ENCODE measurements at places on chromosomes 2 and 18.

- no peak for DNase-seq
Observed at GRCh38 chr2:216696321-216696720, 972 bp upstream of the IGFBP5 start.

- DNase-seq = no peak
Observed at GRCh38 chr18:3054780-3055179, 41.8 kb upstream of the LPIN2 start.

- DNase-seq = no peak
Observed at GRCh38 chr2:234533626-234534025, 36.7 kb upstream of the ARL4C start.

GRCh38 chr2:158688721-158689120, 106.4 kb upstream of the DAPL1 start:
- no peak for DNase-seq

DNA sequence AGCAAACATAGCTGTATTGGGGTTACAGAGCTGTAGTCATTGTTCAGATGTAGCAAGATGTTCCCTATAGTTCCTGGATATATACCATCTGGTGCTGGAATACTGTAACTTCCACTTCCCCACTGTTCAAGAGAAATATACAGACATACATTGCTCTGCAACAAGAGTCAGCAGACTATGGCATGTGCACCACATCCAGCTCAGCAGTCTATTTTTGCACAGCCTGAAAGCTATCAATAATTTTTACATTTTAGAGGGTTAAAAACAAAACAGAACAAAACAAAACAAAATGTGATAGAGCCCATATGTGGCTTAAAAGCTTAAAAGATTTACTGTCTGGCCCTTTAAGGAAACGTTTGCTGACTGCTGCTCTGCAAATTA, 31.8 kb upstream of the VIT start:
- no peak for DNase-seq

DNA sequence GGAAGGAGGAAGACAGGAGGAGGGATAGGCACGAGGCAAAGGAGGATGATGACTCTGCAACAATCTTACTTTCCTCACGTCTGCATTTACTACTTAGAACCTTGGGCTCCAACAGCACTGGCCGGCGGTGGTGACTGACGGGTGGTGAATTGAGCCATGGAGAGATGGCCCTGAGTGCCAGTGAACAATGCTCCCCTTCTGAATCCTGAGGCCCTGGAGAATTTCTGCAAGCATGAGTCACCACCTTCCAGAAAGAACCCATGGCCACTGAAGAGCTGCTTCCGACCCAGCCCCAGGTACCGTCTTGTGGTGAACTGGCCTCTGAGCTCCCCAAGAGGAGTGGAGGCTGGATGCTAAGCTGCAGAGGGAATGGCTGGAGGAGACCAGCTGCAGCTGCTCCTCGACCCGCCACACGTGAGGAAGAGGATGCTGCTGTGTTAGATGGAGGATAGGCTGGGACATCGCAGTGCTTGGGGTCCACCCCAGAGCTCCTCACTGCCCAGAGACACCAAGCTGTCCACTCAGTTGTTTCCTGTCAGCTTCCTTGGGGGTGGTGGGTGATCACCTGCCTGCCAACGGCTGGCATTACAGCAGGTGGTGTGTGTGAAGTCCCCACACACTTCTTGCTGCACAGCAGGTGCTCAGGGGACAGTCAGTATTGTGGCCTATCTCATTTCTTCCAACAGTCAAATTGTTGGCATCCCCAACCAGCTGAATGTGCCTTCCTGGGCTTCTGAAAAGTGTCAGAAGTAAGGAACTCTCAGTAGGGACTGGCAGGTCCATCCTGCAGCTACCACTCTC, 186.5 kb upstream of the ID2 start:
- DNase-seq = no peak

DNA sequence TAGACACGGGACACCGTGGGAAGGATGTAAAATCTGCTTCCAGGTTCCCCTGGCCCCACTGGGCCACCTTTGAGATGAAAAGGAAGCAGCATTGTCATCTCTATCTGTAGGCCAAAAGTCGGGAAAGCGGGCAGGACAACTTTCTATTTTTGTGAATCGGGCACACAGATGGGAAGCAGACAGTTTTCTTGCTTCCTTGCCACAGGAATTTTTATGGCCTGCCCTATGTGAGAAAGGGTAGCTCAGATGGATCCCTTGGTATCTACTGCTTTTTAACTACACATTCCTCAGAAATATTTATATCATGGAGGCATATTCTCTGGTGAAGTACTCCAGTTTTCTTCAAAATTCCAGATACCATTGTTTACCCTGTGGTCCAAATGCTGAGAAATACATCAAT, 735.5 kb downstream of the CBLN2 start:
- no peak for DNase-seq

- DNase-seq = no peak
Observed at GRCh38 chr2:101743288-101743687, 45.8 kb downstream of the MAP4K4 start.

DNA sequence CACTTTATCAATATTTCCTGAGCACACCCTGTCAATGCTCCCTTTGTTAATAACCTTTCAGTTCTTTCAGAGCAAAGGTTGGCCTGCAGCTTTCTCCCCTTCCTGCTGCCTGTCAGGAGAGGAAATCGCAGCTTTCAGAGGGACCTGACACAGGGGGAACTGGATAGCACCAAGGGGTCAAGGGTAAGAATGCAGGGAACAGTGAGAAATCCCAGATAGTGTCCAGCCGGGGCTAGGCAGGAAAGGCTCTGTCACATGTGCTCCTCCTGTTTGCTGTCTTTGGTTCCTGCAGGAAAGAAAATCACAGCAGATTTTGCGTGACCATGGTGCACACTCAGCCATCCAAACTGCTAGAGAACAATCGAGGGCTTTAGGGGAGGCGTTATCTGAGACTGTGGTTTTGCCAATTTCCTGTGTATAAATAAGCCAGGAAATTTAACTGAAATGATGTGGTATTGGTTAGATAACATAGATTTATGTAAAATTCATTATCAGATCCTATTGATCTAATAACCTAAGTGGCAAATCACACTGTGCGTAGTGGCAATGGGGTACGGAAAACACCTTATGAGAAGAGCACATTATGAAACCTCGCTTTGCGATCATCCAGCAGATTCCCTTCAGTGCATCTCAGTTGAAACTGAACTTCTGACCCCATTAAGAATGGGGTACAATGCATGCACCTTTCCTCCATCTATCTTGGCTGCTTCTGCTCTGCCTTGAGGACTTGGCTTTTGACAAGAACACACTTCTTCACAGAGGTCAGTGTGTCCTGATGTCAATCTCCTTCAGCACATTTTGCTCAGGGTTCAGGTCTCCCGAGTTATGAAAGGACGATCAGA, 178.0 kb downstream of the ICOS start:
- DNase-seq = no peak

DNA sequence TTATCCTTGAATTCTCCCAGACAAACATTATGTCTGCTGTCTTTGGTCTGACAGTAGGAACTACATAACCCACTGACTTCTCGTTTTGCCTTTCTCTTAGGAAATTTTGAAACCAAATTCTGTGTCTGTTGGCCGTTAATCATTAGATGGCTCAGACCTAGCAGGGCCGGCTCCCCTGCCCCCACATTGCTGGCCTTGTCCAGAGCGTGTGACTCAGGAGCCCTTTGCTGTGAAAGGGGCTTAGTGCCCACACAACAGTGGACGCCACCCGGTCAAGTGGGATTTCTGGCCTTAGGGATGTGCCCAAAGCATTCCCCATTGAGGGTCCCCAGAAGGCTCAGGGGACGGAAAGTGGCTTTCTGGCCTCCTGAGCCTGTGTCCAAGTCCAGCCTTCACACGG, 137.5 kb downstream of the CTIF start:
- DNase-seq = no peak

- no peak for DNase-seq
Observed at GRCh38 chr2:172953411-172953810, 122.2 kb upstream of the MAP3K20 start.

- no peak for DNase-seq
Observed at GRCh38 chr2:20992201-20992711, 51.6 kb downstream of the APOB start.

GRCh38 chr2:18154812-18155211, 276.3 kb downstream of the KCNS3 start:
- no peak for DNase-seq

DNA sequence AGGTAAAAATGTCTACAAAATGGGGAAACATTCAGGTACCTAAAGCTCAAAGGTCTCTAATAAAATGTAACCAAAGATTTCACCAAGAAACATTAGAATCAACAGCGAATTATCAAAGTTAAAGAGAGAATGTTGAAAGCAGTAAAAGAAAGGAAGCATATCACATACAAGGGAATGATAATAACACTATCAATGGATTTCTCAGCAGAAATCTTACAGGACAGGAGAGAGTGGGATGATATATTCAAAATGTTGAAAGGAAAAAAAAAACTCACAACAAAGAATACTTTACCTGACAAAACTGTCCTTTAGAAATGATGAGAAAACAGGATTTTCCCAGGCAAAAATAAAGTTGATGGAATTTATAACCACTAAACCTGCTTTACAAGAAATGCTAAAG, 591.2 kb upstream of the POU3F3 start:
- no peak for DNase-seq

- DNase-seq = no peak
Observed at GRCh38 chr2:64179582-64180321, 35.5 kb upstream of the PELI1 start.

DNA sequence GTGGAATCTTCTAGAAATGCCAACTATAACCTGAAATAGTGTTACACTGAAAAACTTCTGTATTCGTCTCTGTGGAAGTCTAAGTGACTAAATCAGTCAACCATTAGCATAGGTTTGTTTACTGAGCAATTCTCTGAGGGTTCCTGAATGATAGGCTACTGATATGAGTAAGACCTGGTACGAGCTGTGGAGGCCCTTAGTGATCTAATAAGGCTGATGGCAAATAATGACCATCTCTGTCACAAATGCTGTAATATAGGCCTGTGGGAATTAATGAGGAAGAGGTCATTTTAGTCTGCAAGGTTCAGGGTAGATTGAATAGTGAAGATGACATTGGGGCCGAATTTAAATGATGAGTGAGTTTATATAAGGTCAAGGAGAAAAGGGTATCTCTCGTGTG, 82.5 kb downstream of the MGAT5 start:
- DNase-seq = no peak

- DNase-seq = no peak
Observed at GRCh38 chr2:37013315-37013641, 46.9 kb upstream of the STRN start.

DNA sequence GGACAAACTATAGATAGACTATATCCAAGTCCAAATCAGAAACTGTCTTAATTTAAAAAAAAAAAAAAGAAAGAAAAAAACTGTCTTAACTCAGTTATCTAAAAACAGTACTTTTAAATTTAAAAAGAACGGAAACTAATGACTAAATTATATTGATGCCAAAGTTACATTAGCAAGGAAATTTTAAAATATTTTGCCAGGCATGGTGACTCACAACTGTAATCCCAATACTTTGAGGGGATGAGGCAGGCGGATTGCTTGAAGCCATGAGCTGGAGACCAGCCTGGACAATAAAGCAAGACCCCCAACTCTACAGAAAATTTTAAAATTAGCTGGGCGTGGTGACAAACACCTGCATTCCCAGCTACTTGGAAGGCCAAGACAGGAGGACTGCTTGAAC, 30.9 kb downstream of the MEMO1 start:
- DNase-seq = no peak

GRCh38 chr2:236286873-236287545, 22.8 kb upstream of the ASB18 start:
- DNase-seq = no peak

- DNase-seq = no peak
Observed at GRCh38 chr2:46339676-46340459, 42.7 kb downstream of the EPAS1 start.

GRCh38 chr2:34143149-34143548, 544.0 kb upstream of the FAM98A start:
- no peak for DNase-seq

DNA sequence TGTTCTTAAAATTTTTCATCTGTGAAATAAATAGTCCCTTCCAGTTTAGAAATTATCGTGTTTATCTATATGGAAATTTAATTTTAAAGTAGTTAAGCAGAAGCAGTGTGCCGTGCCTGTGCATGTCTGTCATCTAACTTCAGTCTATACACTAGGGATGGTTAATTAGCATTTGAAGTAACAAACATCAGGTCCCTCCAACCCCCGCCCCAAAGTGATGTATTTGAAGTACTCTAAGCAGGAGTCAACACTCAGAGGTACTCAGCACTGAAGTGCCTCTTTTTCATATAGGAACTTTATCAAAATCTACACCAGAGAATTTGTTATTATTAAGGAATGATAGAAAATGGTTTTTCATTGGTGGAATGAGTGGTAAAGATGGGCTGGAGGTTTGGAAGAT, 33.0 kb downstream of the LANCL1 start:
- DNase-seq = no peak

DNA sequence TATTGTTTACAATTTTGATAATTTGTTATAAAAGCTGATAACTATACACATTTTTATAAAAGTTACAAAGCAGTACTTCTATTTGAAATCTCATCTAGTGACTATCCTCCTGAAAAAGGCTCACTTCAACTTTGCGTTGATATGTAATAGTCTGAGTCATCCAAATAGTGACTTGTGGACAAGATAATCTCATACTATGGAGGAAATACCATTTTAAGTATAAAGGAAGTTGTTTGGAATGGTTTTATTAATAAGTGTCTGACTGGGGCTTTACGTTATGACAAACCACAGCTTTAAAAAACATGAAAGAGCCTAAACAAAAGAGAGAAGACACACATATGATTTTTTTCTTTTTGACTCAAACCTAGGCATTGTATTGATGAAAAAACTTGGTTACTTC, 272.3 kb upstream of the COL3A1 start:
- no peak for DNase-seq

GRCh38 chr2:181459621-181460021, 2.4 kb downstream of the ITGA4 start:
- DNase-seq = no peak

DNA sequence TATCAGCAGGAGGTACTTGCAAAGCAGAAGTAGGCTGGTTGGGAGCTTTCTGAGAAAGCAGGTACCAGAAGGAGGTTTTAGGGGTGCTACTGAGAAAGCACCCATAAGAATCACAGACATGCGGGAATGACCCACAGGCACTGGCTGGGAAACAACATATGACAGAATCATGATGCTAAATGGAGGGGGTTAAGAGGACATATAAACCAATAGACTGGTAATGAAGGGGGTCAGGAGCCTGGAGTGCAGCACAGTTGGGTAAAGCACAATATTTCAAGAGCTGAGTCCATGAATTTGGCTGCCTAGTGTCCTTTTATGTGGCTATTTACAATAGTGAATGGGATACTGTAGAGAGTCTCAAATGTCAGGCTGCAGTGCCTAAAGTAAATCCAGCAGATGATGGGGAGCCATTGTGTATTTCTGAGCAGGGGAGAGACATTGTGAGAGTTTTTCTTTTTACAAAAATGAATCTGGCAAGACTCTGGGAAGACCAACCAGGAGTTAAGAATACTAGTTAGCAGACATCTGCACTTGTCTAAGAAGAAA, 27.6 kb upstream of the GMCL1 start:
- DNase-seq = no peak
